ENCODE measurements at places on chromosomes 12 and 14.

DNA sequence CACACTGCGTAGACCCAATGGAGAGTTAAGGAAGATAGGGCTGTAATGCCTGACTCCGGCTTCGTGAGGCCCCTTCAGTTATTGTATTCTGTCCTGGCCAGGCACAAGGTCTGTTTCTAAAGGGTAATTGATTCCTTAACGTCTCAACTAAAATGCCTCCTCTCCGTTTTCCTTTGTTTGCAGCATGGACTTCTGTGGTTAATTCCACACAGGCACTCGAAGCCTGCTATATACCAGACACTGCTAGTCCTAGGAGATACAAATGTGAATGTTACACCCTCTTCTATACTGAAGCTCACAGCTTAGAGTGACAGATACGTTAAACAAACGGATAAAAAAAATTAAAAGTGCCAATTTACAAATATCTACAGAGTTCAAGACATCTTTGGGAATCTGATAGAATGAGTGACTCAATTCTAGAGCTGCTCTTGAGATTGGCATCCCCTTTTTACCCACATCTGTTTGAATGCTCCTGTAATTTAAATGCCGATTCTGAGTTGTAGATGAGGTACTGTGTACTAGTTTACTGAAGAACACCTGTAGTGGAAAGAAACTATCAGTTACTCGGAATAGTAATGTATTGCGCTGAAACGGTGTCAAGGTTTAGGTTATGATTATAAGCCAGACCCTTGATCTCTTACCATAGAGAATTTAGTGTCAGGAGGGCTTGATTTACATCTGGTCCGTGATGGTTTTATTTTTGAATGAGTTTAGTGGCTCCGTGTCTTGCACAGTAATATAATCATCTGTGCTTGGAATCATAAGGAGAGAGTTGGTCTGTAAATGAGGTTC lies 784 bp downstream of the PSMA6 start:
- no peak for DNase-seq

GRCh38 chr14:20387576-20387975 lies 25.7 kb downstream of the TEP1 start:
- no peak for DNase-seq

GRCh38 chr12:14952299-14952921 lies 9.0 kb downstream of the ARHGDIB start:
- DNase-seq: no peak

DNA sequence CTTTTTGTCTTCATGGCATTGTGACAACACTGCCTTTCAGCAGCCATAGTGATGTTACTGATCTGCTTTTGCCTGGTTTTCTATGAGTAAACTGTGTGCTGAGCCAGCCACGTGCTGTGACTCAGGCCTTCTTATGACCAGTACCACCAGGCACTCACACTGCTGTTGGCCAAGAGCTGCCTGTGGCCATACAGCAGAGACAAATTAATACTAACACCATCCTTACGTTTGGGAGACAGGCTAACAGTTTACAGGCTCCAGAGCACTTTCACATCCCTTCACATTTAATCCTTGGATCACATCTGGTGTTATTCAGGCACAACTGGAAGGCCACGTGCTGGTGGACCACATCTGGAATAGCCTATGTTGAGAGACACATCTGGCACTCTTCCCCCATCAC lies 377.9 kb downstream of the CCDC91 start:
- DNase-seq: no peak

DNA sequence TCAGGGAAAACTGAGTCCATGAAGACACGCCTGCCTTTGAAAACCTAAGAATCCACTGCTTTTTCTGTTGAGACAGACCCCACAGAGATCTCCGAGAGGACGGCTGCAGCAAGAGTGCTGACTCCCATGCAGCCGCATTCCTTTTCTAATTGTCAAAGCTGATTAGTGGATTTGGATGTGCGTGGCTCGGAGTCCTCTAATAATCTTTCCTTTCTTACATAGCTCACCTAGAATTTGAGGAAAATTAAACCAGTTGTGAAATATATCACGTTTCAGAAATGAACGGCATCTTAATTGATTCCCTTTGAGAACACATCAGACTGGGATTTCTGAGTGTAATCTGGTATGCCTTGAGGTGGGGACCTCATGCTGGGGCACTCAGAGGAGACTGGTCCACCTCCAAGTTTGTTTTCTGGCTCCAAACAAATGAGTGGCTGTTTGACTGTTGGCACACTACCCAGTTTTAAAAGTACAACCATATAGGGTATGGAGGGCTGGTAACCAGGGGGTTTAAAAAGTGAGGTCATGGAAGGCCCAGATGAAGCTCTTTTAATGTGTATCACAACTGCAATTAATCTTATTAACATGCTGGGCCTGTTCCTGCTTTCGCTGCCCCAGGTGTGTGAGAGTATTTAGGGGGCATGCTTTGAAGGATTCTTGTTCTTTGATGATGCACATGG lies 63.3 kb downstream of the RASSF3 start:
- DNase-seq: no peak

DNA sequence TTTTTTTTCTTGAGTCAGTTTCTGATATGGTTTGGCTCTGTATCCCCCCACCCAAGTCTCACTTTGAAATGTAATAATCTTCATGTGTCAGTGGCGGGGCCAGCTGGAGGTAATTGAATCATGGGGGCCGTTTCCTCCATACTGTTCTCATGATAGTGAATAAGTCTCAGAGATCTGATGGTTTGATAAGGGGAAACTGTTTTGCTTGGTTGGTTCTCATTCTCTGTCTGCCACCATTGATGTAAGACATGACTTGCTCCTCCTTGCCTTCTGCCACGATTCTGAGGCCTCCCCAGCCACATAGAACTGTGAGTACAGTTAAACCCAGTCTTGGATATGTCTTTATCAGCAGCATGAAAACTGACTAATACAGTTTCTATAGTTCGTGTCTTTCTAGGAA lies 42.9 kb downstream of the WNK1 start:
- no peak for DNase-seq

DNA sequence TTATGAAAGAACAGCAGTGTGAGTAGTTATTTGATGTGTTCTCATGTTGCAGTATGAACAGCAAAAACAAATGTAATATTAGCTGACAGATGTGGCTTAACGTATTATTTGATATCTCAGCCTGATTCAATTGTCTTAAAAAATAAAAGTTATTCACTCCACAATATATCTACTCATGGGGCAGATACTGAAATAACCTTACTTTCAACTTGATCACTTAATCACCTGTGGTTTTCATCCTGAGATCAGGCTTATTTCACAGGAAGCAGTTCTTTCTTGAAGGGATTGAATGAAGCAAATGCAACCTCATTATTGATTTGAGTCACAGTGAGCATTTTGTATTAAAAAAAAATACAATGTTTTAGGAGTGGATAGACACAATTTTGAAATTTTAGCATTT lies 90.3 kb downstream of the AKAP6 start:
- no peak for DNase-seq

GRCh38 chr14:58297412-58297761 lies 968 bp upstream of the ARID4A start:
- no peak for DNase-seq

DNA sequence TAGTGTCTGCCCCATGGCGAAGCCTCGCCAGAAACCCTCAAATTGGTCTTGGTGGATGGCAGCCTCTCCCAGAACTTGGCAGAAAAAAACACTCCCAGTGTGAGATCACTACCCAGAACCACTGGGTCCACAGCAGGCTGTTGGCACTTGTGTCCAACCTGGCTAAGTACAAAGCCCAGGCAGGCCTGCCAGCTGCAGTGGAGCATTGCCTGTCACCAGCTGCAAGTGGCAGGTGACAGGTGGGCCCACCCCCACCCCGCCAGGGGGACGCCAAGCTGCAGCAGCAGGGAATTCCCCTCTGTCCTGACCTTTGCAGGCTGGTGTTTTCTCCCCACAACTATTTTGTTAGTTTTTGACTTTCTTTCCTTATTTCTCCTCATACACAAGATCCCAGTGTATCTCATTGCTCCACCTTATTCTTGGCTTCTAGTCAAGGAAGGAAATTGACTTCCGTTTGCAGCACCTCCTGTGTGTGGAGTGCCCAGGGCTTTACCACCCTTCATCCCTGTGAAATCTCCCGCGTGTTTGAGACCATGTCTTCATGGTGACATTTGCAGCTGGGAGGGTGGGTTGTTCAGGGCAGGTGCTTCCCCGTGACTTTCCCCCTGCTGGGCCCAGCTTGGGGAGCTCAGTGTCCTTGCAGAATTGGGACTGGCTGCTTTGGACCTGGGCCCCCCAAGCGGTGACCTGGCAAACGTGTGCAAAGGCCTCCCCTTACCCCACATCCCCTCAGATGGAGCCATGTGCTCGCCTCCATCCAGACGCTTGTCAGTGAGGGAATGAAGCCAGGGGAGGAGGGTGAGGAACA lies 73.8 kb upstream of the RIN3 start:
- no peak for DNase-seq

GRCh38 chr14:88181072-88181471 lies 142.0 kb downstream of the KCNK10 start:
- no peak for DNase-seq

GRCh38 chr12:64184216-64184615 lies 37.9 kb downstream of the KICS2 start:
- no peak for DNase-seq

GRCh38 chr12:93870020-93870795 lies 193.0 kb downstream of the CRADD start:
- no peak for DNase-seq

DNA sequence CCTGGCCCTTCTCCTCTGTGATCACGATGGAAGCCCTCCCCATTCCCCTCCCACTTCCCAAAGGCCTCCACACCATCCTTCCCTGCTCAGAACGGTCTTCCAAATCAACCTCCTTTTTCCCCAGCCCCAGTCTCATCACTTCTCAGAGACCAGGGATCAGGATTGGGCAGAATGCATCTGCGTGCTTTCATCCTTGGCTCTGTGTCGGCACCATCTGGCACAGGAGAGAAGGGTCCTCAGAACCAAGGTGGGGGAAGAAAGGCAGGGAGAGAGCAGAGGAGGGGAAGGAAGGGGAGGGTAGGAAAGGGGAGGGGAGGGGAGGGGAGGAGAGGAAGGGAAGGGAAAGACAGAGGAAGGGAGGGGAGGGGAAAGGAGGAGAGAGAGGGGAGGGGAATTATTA lies 52.4 kb upstream of the FICD start:
- DNase-seq: no peak

- no peak for DNase-seq
Measured at GRCh38 chr14:35407306-35407630, 2.7 kb upstream of the NFKBIA start.

- DNase-seq: no peak
Measured at GRCh38 chr12:26690601-26691000, 142.4 kb downstream of the ITPR2 start.

GRCh38 chr12:33602515-33602914 lies 162.9 kb upstream of the SYT10 start:
- no peak for DNase-seq

DNA sequence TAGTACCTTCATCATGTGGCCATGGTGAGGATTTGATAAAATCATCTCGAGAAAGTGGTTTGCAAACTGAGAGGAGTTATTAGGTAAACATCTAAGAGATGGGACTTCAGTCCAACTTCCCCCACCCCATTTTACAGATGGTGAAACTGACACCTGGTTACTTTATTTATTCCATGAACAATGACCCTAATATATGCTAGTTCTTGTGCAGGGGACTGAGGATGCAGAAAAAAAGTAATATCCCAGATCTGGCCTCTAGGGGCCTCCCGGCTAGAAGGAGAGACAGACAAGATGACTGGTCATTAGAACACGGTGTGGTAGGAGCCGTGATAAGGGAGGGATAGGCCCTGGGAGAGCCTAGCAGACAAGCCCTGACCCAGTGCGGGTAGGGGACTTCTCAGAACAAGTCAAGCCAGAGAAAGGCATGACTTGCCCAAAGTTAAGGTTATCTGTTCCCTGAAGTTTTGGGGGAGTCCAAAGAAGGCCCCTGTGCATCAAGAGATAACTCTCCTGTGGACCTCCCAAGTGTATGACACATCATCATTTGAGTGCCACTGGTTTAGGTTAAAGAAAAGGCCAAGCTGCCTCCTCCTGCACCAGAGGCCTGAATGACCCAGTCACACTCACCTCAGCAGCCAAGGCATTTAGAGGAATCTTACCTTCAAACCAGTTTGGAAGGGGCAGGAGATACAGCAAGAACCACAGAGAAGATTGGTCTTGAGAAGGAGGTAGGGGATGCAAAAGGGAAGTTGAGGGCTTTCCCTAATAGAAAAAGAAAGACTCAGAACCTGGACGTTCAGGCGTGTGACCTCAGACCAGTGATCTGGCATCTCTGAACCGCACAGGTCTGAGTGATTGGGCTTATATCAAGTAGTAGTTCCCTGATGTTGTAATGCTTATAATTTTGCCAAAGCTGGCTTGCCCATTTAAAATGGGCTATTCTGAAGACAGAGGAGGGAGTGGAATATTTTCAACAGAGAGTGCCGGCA lies 1.6 kb downstream of the CMKLR1 start:
- DNase-seq: no peak

- no peak for DNase-seq
Measured at GRCh38 chr14:74820288-74820687, 55.7 kb downstream of the PROX2 start.

DNA sequence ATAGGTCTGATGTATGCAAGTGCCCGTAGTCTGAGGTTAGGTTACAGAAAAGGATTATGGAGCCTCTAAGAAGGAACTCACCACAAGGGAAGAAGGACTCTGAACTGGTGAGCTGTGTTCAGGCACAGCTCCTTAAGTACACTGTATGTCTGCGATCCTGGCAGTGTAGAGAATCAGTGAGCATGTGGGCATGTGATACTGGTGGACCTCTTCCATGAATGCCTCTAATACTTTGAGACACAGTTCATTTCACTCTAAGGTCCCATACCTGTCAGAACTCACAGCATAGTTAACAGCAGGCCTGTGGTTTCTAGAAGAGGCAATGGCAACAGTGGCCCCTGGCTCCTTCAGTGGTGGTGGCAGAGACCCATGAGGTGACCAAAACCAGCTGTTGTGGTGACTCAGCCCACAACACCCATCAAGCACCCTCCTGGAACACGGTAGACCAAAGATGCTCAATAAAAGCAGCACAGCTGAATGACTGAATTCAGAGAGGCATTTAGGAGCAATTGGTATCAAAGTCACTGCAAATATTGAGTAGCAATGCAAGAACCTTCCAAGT lies 6.9 kb upstream of the OR6J1 start:
- DNase-seq: no peak

GRCh38 chr14:60265163-60265562 lies 16.1 kb downstream of the PPM1A start:
- DNase-seq: no peak

DNA sequence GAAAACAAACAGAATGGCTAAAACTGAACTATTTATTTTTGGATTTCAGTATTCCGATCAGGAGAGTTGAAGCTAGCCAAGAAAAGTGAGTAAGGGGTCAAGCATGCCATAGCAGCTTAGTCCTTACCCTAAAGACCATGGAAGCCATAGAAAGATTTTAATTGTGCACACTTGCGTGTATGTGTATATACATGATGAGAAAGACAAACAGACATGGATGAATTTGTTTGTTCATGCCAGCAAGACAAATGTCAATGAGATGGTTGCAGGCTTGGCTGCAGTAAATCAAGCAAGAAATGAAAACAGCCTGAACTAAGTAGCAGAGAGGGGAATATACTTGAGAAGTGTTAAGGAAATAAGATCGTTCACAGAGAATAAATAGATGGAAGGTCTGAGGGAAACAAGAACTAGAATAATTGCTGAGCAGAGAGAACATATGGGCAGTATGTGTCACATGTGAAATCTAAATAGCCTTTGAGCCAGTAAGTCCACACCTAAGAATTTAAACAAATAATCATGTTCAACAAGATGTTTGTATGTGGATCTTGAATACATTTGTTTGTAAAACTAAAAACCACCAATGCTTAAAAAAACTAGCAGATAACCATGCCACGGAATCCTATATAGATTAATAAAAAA lies 14.8 kb downstream of the SNW1 start:
- peak; percentile 18 for DNase-seq
